Suppressor macrophage treated with lipopolysaccharide for 1 hour (primary cell): ENCODE measurements at places on chromosomes 5 and 9.
A peak's percentile ranks its signal among the peaks of the same experiment; 100 is the strongest.

DNA sequence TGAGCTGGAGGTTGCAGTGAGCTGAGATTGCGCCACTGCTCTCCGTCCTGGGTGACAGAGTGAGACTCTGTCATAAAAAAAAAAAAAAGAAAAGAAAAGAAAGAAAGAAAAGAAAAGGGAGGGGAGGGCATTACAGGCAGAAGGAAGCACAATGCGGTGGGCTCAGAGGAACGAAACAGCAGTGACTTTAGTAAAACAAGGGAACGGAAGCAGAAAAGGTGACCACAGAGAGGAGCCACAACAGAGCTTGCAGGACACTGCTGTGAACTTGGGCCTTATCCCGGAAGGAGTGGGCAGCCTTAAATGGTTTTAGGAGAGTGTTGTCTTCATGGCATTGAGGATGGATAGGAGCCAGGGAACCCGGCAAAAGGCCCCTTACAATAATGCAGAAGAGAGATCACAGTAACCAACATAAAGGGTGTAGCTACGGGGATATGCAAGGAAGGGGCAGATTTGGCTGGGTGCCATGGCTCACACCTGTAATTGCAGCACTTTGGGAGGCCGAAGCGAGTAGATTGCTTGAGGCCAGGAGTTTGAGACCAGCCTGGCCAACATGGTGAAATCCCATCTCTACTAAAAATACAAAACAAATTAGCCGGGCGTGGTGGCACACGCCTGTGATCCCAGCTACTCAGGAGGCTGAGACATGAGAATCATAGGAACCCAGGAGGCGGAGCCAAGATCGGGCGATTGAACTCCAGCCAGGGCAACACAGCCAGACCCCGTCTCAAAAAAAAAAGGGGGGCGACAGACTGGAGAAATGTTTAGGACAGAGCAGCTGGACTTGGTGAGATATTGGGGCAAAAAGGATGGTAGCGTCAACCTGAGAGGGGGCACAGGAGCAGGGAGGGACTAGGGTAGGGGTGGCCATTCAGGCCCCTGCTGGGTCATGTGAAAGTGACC, 83.9 kb upstream of the ZBTB43 start:
- DNase-seq, result no peak

GRCh38 chr9:120852240-120853010, 9.7 kb upstream of the PSMD5 start:
- DNase-seq, result no peak

- DNase-seq, result no peak
Observed at GRCh38 chr5:42494414-42494813, 71.2 kb downstream of the GHR start.

GRCh38 chr9:126538550-126538949, 75.2 kb upstream of the LMX1B start:
- DNase-seq, result no peak

DNA sequence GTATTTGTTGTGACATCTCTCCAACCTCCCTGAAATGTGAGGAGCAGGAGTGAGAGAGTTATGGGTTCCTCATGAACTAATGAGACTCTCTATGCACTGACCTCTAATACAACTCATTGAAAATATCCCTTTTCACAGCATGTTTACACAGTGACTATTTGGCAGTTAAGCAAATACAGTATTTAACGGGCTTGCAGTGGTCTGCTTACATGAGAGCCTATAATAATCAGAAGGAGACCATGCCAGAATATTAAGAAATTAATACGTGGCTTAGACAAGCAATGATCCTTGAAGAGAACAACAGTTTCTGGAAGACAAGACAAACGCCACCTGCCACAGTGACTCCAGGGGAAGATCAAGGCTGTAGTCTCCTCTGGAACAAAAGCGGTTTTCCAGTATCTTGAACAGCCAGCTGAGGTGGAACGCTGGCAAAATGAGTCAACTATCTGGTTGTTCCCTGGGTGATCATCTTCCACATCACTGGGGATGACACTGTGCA, 424.5 kb downstream of the DMAC1 start:
- DNase-seq, result no peak

DNA sequence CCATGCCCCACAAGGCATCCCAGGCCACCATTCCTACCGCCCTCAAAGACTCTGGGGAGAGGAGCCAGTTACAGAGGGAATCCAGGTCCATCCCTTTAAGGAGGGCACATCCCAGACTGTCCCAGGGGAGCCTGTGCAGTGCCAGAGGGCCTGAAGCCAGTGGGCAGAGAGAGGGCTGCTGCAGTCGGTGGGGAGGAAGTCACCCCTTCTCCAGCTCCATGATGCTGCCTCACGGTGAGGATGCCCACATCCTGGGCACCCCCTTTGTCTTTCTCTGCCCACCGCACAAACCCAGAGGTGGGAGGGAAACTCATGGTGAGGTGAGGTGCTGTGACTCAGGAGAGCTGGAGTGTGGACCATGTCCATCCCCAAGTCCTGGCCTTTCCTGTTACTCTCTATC, 26.2 kb upstream of the ANKRD33B start:
- peak; percentile 12 for DNase-seq

DNA sequence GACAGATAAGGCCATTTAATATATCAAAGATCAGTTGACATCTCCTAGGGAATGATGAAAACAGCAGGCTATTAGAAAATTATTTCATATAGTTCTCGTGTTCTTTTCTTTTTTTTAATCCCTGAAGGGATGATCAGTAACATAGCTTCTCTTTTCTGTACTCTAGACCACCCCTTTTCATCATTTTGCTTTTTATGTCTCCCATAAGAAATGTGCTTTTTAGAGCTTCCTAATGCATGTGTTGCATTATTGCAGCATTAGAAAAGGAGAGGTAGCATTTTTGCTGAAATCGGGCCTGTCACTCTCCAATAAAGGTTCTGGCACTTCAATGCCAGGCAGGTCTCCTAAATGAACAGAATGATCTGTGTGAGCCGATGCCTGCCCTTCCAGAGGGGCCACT, 143.3 kb downstream of the NTRK2 start:
- DNase-seq, result no peak

DNA sequence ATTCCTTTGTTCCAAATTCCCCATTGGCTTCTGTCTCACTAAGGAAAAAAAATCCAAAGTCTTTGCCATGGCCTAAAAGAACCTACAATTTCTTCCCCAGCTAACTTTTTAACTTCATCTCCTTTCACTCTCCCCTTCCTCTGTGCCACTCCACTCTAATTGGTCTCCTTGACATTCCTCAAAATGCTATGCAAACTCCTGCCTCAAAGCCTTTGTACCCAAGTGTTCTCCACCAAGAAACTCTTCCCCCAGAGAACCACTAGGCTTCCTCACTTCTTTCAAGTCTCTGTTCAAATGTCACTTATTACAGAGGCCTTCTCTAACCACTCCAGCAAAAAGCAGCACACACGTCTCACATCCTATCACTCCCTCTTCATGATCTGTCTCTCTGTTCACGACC, 91.6 kb upstream of the NR4A3 start:
- no peak for DNase-seq

DNA sequence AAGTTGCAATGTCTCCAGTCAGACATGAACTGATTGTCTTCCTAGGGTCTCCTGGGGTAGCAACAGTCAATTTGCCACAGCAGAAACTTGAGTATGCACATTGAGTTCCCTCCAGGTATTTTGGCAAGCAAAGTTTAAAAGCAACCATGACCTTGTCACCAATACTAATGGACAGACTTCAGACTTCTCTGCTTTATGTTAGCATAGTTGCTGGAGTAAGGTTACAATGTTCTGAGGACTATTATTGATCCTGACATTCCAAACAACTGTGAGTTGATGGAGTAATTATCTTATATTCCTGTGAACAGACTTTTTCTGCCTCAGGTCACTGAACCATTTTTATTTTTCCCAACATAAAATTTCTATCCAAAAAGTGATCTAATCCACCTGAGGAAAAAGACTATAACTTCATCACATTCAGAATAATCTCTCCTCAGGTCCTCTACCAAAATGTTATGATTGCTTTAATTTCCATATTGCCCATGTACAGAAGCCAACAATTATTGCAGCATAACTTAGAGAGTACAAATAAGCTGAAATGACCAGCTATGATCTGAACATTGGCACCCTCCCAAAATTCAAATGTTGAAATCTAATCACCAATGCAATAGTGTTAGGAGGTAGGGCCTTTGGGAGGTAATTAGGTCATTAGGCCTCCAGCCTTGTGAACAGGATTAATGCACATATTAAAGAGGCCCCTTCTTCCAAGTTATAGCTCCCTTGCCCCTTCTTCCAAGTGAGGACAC, 228.3 kb downstream of the PDE4D start:
- DNase-seq, result no peak
